ENCODE measurements at places on chromosomes 6 and 20.
A peak's percentile ranks its signal among the peaks of the same experiment; 100 is the strongest.

- no peak for DNase-seq
Observed at GRCh38 chr6:94636780-94637385, 940.5 kb upstream of the MANEA start.

DNA sequence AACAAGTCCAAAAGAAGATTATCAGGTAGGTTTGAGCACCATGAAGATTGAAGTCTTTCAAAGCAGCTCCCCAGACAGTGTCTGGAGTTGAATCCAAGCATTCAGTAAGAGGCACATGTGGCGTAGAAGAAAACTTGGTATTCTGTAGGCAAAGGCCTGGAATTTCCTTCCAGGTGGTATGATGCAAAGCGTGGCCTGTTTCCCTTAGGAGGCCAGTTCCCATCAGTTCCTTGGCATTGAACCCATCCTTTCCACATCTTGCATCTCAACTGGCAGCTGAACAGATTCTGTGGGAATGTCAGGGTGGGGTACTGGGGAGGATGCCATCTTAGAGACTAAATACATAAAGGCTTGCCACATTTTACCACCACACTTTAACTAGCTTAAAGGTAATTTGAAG is 516.0 kb downstream of the BTBD3 start:
- DNase-seq: no peak

DNA sequence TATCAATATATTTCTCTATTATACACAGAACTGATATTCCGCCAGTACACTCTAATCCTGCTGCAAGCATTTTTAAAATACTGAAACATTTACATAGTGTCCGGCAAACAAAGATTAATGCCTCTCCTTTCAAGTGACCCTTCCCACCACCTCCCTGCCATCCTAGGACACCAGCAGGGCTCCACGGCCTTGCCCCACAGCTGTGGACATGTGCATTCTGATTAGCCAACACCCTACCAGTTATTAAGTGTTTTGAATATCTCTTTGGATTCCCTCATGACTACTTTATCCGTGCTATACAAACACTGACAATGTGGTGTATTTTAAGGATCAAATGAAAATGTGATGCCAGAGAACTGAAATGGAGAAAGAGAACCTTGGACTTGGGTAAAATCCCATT is 615.1 kb downstream of the KIF16B start:
- no peak for DNase-seq

GRCh38 chr6:39664173-39664572 is 61.0 kb downstream of the KIF6 start:
- DNase-seq: no peak

GRCh38 chr6:14660806-14661579 is 543.4 kb downstream of the CD83 start:
- DNase-seq: peak; percentile 47
